Glomerular endothelial cell (primary cell): ENCODE measurements at places on chromosomes 11 and 22.
A peak's percentile ranks its signal among the peaks of the same experiment; 100 is the strongest.

- DNase-seq: no peak
Measured at GRCh38 chr11:78853521-78853920, 278.9 kb upstream of the NARS2 start.

DNA sequence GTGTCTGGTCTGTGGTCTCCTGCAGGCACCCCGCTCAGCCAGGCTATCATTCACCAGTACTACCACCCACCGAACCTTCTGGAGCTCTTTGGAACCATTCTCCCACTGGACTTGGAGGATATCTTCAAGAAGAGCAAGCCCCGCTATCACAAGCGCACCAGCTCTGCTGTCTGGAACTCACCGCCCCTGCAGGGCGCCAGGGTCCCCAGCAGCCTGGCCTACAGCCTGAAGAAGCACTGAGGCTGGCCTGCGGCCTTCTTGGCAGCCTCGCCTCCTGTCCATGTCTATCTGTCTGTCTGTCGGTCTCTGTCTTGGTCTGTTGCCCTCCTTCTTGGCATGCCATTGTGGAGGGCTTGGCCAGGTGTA lies 27.9 kb downstream of the INCENP start:
- DNase-seq: no peak

DNA sequence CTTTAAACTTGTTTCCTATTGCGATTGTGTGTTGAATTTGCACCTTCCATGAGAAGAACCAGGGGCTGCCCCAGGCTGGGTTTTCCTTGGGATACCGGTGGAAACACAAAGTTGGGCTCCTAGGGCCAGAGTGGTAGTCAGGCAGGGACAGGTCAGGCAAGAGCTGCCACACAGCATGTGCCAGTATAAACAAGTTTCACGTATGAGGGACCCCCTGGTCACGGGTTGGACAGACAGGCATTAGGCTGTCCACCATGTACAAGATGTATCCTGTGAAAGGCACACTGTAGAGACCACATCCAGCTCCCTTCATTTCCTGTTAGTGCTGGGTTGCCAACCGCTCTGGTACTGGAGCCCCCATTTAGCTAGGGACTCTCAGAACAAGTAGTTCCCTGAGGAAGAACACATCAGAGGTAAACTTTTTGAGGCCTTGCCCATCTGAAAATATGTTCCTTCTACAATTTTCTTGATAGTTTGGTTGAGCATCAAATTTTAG lies 8.8 kb downstream of the UPB1 start:
- no peak for DNase-seq

- DNase-seq: no peak
Measured at GRCh38 chr11:19873730-19874129, 161.1 kb downstream of the NAV2 start.

- no peak for DNase-seq
Measured at GRCh38 chr11:10413268-10413667, 41.8 kb upstream of the AMPD3 start.

GRCh38 chr22:32823024-32823730 lies 21.7 kb downstream of the TIMP3 start:
- no peak for DNase-seq

- no peak for DNase-seq
Measured at GRCh38 chr11:82837650-82838049, 62.6 kb downstream of the PRCP start.

DNA sequence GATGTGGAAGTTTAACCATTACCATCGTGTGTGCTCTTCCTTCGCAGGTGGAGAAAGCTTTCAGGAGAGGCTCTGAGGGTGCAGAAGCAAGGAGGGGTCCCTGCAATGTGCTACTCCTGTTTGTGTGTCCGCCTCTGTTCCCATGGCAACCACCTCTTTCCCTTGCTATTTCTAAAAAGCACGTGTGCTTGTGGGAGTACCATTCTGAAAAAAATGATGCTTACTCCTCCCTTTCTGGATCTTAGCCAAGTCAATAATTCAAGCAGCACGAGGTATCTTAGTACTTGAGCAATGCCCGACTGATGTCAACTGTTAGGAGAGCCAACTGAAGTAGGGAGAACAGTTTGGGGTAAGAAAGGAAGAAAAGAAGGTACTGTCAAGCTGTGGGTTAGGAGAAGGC lies 628.7 kb downstream of the NTM start:
- no peak for DNase-seq

- DNase-seq: peak; percentile 81
Measured at GRCh38 chr11:119030329-119031047, at the start of gene SLC37A4. Gene SLC37A4, minus strand, starts transcription at chr11:119030877.

- DNase-seq: no peak
Measured at GRCh38 chr22:47206164-47206563, 443.7 kb downstream of the TBC1D22A start.

DNA sequence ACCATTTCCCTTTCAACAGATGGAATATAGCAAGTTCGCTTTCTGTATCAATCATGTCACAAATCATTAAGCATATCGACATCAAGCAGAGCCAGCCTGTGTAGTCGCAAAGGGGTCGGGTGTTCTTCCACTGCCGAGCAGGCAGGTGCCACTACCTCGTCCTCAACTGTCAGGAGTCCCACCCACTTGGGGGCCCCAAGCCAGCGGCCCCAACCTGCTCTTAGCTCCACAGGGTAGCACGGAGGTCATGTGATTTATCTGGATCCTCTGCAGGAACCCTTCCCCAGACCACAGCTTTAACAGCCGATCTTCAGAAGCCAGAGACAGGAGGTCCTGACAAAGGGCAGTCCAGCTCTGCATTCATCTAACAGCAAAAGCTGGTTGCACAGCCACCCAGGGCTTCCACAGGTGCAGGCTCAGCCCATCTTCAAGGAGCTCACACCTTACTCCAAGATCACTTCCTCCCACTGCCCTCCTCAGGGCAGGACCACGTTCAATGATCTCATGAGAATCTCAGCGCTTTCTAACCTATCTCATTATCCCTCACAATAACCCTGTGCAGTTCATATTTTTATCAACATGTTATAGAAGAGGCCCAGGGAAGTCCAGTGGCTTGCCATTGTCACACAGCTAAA lies 110.2 kb downstream of the TRIM29 start:
- no peak for DNase-seq

- DNase-seq: no peak
Measured at GRCh38 chr22:39316440-39317083, 2.9 kb downstream of the RPL3 start.

- DNase-seq: no peak
Measured at GRCh38 chr11:80958987-80959386, 1518.2 kb upstream of the TENM4 start.

DNA sequence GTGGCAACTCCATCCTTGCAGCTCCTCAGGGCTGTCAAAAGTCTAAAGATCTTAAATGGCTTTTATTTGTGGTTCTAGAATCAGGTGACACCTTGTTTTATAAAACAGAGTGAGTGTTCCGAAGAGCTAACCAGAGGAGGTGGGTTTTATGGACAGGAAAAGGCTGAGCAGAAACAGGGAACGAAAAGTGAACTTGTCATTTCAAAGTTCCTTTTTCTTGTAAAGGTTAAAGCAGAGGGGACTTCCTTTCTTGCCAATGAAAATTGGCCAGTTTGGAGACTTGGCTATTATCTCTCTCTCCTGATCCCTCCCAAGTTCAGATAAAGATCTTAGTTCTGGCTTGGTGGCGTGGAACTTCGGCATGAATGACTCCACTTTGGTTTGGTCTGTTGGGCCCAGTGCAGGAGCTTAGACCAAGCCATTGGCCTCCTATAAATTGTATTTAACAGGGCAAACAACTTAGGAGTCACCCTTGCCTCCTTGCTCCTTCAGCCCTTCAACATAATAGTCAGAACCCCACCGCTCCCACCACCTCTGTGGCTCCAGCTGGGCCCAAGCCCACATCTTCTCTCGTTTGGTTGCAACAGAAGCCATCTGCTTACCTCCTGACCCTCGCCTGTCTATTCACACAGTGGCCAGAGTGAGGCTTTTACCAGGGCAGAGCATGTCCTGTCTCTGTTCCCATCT lies 102.4 kb upstream of the THY1 start:
- no peak for DNase-seq

- no peak for DNase-seq
Measured at GRCh38 chr11:17473071-17473744, 3.4 kb downstream of the ABCC8 start.

GRCh38 chr22:44682556-44683168 lies 19.3 kb upstream of the PRR5 start:
- no peak for DNase-seq

DNA sequence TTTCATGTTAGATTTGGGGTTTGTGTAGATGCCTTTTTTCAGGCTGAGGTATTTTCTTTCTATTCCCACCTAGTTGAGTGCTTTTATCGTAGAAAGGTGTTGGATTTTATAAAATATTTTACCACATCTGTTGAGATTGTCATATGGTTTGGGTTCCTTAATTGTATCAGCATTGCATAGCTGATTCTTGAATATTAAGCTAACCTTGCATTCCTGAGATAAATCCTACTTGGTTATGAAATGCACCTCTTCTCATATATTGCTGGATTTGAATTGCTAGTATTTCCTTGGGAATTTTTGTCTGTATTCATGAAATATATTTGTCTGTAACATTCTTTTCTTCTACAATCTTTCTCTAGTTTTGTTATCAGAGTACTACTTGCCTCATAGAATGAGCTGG lies 10.1 kb downstream of the XKR3 start:
- no peak for DNase-seq

DNA sequence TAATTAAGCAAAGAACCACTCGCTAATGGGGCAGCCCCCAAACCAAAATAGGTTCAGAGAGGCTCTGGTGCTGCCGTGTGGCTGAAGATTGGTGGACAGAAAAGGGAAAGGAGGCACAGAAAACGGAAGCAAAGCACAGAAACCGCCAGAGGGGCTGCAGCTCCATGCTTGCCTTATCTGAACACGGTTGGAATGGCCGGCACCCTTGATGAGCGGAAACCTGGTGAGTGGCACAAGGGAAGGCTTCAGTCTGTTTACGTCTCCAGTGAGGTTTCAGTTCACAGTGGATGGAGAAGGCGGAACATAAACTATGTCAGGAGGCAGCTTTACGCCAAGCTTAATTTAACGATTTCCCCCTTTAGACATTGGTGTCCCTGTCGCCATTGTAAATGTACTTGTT lies 5.2 kb upstream of the PRR33 start:
- DNase-seq: no peak

DNA sequence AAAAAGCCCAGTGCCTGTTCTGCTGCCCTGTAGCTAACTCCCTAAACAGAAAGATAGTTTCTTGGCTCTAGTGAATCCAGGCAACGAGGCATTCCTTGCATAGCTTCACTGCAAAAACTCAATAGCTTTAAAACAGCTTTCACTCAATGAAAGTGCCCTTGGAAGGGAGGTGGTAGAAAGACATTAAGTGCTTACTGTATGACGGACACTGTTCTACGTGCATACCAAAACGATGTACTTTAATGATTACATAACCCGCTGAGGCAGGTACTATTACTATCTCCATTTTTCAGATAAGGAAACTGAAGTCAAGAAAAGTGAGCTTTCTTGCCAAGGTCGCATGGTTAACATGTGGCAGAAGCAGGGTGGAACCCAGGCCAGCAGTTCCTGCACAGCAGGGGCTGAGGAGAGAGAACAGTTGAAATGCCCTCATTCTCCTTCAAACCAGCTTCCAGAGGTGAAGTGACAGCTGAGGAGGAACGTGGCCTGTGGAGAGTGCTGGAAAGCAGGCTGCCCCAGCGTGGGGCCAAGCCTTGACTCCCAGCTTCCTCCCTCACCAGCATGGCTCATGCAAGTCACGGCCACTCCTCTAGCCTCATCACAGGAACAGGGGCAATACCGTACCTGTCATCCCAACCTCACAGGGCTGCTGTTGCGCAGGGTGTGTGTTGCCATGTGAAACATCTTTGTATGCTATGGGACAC lies 227.5 kb upstream of the NARS2 start:
- DNase-seq: no peak

GRCh38 chr11:2093575-2094353 lies 45.4 kb downstream of the IGF2 start:
- no peak for DNase-seq

DNA sequence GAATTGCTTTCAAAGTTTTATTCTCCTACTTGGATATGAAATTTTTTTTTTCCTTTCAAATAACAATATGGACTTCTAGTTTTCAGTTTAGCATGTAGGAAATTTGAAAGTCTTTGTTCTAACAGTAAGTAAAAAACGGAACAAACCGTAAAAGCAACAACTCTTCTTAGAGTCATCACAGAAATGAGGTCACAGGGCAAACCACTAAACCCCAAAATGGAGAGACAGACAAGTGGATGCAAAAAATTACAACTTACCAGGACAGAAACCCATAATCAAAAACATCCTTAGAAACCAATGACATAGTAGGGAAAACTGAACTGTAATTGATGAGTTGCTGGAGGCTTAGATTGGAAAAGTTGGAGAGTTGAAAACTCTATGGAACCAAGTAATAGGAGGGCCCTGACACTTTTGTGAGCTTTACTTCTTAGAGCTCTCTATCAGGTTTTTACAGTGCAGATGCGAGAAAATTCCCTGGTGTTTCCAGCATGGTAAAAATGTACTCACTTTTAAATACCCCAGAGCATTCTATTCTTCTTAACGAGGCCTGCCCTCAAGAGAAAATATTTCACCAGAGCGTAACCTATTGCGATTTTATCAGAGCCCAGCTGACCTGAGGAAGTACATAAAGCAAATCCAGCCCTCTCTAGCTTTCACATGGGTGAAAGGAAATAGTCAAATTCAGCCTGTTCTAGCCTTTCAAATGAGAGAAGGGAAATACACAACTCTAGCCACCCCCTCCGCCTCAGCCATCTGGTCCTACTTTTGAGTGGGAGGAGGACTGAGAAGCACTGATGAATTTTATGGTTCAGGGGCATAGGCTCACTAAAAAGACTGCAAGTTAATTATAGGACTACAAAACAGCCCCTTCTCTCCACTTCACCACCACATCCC lies 39.1 kb downstream of the CASP12 start:
- no peak for DNase-seq

DNA sequence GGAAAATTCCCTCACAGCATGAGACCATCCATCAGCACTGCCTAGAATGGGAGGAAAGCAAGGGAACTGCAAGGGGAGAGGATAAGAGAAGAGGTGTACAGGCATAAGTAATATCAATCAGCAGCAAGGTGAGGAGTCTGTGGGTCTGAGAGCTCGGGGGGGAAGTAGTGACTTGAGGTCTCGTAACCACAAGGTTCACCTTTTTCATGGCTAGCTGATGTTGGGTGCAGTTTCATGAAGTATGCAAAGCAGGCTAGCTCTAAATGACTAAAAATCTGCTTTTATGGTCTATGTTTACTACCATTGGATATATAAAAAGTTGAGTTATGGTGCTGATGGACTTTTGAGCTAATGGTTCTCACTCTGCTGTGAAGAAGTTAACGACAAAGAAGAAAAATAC lies 35.8 kb downstream of the OR4C6 start:
- DNase-seq: no peak
